ENCODE measurements at places on chromosomes 12 and 14.
A peak's percentile ranks its signal among the peaks of the same experiment; 100 is the strongest.

DNA sequence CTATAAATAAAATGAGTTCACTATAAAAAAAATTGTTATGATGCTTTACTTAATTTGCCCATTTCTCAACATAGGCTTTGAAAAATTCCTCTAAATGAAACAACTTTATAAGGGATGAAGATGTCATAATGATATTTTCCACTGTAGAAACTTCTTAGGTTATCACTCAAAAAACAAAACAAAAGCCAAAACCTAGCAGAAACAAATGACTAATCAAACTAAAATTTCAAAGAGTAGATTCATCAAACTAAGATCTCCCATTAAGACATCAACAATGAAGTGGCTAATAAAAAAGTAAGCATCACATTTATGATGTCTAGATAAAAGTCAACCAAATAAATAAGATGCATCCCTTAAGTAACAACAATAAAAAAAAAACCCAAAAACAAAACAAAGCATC lies 36.9 kb upstream of the TTC7B start:
- no peak for DNase-seq

- DNase-seq: peak; percentile 34
Observed at GRCh38 chr14:20857630-20858261, 33.4 kb upstream of the RNASE3 start.

DNA sequence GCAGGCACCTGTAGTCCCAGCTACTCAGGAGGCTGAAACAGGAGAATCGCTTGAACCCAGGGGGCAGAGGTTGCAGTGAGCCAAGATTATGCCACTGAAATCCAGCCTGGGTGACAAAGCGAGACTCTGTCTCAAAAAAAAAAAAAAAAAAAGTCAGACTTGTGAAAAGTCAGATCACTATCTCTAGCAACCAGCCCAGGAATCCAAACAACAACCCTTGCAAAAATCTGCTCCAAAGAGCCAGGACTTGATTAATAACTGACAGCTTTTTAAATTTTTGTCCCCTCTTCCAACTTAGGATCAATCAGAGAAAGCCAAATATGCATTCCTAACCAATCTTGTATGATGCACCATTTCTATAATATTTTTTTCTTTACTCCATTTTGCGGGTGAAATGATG lies 7.7 kb upstream of the NFATC4 start:
- DNase-seq: no peak

DNA sequence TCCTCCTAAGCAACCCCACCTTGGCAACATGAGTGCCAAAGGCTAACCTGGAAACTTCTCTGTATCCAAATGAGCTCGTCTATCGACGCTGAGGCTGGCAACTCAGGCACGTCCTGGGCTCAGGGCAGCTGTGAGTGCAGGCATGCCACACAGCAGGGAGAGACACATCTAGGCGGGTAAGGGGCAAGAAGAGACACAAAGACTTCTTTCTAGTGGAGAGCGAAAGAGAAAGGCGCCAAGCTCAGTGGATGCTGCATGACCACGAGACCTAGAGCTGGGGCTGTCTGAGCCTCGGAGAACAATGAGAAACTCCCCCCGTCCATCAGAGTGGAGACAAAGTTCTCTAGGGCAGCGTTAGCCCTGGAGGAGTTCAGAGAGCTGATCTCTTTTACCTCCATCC lies 170.4 kb downstream of the CALM1 start:
- no peak for DNase-seq

DNA sequence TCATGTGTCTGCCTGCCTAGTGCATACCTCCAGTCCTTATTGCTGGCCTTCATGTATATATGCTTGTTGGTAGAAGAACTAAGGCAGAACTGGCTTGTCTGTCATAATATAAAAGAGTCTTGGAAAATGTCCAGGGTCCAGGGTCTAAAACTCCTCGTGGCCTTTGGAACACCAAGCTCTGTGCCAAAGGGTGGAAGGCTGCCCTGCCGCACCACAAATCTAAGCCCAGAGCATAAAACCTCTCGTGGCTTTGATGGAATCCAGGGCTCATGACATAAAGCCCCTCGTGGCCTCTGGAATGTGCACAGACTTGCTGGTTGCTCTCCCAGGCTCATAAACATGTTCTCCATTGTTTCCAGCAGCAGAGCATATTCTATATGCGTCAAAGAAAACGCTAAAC lies 107.9 kb downstream of the BBS10 start:
- no peak for DNase-seq

GRCh38 chr12:70664465-70664881 lies 27.2 kb upstream of the PTPRB start:
- DNase-seq: no peak

DNA sequence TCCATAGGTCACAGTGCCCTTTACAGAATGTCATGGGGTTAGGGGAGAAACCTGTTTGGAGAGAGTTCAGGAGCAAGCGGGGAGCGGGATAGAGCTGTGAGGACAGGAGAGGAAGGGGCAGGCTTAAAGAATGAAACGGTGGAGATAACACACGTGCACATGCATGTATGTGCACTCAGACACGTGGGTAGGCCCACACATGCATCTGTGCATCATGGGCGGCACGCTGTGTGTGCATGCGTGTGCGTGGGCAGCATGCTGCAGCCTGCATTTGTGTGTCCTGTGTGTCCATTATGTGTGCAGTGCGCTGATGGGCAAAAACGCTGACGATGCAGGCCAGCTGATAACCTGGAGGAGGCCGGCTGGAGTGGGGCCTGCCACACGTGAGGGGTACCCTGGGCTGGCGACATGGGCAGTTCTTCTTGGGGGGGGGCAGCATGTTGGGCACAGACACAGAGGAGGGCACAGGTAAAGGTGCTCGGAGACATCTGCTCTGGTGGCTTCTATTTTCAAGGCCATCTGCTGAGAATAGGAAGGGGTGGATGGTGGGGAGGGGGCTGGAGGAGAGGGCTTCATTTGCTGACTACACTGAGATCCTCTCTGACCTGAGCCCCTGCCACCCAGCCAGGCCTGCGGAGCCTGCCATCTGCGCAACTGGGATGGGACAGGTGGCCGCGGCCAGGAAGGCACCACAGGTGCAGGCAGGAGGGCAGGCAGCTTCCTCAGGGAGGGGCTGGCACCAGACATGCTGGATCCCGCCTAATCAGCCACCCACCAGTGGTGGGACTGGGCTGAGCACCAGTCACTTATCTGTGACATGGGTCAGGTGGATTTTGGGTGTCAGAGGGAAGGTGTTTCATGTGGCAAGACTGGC lies 4.6 kb upstream of the ANKRD9 start:
- no peak for DNase-seq

DNA sequence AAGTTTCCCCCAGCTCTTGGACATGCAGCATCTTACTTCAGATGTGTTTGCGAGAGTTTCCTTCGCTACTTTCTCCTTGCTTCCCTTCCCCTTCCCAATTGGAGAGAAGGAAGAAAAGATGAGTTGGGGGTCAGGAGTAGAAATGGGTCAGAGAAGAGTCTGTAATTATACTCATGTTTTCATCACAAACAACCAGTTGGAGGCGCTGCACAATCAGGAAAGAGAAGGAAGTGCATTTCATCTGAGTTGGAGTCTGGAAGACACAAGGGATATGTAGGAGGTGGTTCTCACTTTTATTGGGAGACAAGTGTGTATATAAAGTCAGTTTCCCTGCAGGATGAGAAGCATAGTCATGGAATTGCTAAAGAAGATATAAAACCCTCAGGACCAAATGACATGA lies 31.3 kb upstream of the VSX2 start:
- DNase-seq: no peak

DNA sequence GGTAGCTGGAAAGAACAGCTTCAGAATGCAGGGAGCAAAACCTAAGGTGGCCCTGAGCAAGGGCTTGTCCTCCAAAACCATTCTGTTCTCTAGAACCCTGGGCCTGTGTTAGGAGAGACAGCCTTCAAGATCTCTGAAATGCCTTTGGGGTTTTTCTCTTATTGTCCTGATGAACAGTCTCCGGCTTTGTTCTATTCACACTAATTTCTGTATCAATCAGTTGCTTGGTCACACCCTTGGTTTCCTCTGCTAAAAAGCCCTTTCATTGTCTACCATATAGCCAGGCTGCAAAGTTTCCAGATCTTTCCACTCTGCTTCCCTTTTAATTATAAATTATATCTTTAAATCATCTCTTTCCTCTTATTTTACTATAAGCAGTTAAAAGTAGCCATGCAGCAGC lies 219.9 kb upstream of the ARID2 start:
- DNase-seq: no peak

DNA sequence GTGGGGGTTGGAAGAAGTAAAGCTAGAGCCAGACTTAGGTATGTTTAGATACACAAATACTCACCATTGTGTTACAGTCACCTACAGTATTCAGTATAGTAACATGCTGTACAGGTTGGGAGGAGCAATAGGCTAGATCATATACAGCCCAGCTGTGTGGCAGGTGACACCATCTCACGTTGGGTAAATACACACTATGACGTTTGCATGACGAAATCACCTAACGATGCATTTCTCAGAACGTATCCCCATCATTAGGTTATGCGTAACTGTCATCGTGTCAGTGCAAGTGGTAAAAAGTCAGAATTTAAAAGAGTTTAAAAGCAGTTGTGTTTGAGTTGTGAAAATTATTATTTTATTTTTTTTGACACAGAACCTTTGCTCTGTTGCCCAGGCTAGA lies 167.1 kb downstream of the APAF1 start:
- DNase-seq: no peak

DNA sequence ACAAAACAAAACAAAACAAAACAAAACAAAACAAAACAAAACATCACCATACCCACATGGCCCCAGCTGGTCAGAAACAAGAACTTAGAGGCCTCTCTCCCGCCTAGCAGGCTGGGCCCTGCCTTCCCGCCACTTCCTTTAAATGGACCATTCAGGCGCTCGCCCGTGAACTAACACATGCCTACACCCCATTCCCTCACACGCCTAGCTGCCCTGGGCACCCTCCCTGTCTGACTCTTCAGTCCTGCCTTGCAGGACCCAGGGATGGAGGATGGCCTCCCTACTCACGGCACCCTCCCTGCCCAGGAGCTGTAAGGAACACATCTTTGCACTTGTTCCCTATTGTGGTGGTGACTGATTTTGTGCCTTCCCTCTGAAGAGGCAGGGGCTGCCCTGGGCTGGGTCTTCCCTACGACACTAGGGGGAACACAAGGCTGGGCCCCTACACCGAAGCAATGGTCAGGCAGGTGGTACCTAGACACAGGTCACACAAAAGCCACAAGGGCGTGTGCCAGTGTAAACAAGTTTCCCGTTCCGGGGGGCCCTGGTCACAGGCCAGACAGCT lies 21.5 kb downstream of the P2RX2 start:
- no peak for DNase-seq

DNA sequence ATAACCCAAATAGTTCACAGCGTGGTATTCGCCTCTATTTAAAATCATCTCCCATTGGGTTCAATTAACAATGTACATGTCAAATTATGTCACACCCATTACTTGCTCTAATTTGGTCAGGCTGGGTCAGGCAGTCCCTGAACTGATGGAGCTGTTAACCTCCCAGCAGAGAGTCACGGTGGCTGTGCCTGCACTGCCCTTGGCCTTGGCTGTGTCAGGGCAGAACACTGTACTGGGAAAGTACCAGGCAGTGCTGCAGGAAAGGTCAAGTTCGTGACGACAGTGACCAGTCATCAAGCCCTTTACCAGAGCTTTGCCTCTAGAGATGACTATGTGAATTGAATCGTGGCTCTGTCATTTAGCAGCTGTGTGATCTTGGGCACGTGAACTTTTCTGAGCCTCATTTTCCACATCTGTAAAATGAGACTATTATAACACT lies 100.0 kb downstream of the ARF6 start:
- peak; percentile 91 for DNase-seq

- no peak for DNase-seq
Observed at GRCh38 chr12:116650585-116651087, 87.2 kb downstream of the SPRING1 start.

DNA sequence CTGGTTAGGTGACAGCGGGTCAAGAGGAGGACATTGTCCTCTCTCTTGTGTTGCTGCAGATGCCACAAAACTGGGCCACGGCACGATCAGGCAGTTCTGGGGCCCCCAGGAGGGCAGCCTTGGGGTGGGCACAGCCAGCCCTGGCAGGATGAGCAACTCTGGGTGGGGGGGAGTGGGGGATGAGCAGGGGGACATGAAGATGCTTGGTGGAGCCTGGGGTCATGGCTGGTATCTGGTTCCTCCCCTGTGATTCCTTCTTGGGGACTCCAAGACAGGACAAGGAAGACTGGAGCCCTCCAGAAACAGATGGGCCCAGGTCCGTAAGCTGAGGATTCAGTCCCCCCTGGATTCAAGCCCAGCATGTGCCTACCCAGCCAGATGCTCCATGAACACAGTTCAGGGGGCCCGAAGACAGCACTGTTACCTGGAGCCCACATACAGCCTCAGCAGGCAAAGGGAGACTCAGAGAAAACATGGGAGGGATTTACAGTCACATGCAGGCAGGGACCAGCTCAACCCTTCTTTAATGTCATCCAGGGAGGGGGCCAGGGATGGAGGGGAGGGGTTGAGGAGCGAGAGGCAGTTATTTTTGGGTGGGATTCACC lies 10.4 kb downstream of the SERPINA1 start:
- no peak for DNase-seq

GRCh38 chr14:61470261-61470960 lies 149.0 kb downstream of the PRKCH start:
- peak; percentile 98 for DNase-seq

GRCh38 chr12:646442-647384 lies 16.5 kb downstream of the NINJ2 start:
- no peak for DNase-seq

- DNase-seq: peak; percentile 76
Observed at GRCh38 chr12:90940872-90941499, 14.0 kb downstream of the CCER1 start.

Data from IMR-90 (cell line).